ENCODE measurements at places on chromosomes 2 and 18.

DNA sequence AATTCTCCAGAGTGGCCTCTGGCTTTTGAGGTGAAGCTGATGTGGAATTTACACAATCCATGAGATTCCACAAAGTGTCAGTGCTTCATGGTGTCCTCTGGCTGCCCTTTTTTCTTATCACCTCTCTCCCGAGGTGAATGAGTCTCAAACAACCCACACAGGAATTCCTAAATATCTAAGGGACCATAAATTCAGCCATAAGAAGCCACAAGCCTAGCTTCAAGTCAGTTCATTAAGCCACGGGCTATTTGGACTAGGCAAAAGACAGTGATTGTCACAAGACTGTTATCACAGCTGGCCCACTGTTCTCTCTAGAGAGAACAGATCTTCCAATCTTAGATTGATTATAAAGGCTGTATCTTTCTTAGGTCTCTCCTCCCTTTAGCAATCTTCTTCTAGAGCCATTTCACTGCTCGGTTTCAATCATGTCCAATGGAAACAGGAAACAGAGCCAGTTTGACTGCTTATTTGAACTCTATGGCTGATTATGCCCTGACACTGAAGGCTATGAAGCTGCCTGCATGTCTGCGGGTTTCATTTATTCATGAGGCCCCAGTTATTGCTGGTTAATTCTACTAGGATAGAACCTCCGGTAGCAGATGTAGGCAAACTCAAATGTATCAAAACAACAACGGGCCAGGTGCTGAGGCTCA, 4.1 kb downstream of the NEMP2 start:
- no peak for DNase-seq

DNA sequence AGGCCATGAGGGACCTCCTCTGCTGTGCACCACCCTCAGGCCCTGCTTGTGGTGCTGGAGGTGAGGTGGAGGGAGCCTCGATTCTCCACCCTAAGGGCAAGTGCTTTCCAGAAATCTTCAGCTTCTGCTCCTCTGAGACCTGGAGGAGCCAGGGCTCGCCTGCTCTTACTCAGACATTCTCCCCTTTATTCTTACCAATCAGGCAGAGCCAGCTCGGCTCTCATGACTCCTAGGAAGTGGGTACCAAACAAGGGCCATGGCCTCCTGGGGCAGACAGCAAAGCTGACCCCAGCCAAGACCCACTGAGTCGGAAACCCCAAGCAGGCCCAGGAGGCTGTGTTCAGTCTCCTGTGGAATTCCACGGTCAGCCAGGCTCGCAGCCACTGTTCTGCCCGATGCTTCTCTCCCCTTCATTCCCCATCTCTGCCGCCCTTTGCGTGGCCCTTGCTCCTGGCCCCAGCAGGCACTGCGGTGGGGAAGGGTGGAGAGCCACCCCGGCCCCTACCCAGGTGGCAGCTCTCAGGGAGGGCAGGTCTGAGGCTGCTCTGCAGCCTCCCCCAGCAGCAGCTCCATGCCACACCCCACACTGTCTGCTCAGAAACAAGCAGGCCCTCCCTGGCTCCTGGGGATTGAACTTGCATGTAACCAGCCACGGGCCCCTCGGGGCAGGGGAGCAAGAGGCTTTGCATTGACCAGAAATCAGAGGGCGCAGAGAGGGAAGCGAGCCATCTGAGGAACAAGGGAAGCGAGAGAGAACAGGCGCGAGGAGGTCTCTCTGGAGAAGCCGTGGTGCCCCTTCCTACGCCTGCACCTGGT, 24.0 kb downstream of the HS1BP3 start:
- no peak for DNase-seq

DNA sequence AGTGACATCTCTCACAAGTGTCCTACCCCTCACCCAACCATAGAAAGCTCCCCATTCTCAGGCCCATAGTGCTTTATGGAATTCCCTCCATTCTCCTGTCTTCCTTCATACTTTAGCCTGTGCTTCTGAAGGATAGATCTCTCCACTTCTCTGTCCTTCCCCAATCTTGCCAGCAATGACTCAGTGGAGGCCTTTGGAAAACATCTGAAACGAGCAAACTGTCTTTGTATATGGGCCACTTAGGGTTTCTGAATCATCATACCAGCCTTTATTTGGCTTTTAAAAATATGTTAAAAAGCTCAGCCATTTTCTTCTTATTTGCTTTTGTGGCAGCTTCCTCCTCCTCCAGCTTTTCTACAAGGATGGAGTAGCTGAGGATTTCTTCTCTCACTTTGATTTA, 65.6 kb upstream of the ZNF385B start:
- DNase-seq: no peak

GRCh38 chr2:42792583-42793333, at the start of gene HAAO:
TSS of gene HAAO (minus strand) at chr2:42792583. CDS start at chr2:42792536, 47 bp downstream.
- DNase-seq: no peak

DNA sequence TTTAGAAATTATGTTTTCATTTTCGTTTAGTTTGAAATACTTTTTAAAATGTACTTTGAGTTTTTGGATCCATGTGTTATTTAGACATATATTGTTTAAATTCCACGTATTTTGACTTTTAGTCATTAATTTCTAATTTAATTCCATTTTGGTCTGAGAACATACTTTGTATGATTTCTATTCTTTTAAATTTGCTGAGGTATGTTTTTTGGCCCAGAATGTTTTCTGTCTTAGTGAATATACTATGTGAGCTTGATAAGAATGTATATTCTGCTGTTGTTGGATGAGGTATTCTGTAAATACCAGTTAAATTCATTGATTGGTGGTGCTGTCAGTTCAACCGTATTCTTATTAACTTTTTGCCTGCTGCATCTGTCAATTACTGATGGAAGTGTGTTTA, 26.4 kb downstream of the VRK2 start:
- no peak for DNase-seq

- DNase-seq: no peak
Measured at GRCh38 chr2:218880859-218881594, 375 bp downstream of the WNT10A start.

GRCh38 chr2:42114091-42114490, 55.1 kb upstream of the EML4 start:
- DNase-seq: no peak

GRCh38 chr18:31043709-31044108, 1.2 kb upstream of the DSC3 start:
- DNase-seq: no peak

DNA sequence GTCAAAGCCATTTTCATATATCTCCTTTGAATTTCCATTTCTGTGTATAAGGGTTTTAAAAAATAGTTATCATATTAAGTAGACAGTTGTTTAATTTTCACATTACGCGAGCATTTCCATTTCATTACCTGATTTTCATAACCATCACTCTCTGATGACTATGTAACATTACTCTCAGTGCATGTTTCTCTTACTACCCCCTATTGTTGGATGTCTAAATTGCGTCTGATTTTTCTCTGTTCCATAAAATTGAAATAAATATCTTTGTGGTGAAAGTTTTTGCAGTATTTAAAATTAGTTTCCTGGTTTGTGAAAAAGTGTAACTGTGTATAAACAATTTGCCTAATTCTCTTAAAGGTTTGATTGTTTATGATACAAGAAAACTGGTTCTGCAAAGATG, 123.8 kb downstream of the MYO1B start:
- DNase-seq: no peak

DNA sequence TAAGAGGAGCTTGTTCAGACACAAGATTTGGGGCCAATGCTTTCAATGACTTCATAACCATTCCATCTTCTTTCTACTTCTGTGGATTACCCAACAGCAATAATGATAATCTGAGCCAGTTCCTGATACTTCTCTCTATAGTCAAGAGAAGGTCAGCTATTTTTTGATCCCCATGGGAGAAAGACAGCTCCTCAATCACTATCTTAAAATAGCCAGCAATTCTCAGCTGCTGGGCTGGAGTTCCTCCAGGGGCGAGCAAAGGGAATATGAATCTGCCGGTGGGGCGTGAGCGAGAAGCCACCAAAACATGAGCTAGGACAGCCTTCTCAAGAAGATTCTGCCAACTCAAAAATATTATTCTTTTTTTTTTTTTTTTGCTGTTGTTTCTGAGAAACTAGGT, at the start of gene TMEM182:
TMEM182 (plus strand) TSS at position 269 of the 400 bp plus-strand sequence. CDS start 187 bp downstream, outside the sequence.
- DNase-seq: no peak

DNA sequence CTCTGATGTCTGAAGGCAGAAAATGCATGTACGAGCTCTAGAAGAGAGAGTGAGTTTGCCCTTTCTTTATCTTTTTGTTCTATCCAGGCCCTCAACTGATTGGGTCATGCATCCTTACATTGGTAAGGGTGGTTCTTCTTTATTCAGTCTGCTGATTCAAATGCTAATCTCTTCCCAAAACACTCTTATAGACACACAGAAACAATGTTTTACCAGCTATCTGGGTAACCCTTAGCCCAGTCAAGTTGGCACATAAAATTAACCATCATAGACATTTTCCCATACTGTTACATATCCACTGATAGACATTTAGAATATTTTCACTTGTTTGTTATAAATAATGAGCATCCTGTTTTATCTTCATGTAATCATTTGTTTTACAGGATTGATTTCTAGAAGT, 141.2 kb downstream of the TAF4B start:
- DNase-seq: no peak

DNA sequence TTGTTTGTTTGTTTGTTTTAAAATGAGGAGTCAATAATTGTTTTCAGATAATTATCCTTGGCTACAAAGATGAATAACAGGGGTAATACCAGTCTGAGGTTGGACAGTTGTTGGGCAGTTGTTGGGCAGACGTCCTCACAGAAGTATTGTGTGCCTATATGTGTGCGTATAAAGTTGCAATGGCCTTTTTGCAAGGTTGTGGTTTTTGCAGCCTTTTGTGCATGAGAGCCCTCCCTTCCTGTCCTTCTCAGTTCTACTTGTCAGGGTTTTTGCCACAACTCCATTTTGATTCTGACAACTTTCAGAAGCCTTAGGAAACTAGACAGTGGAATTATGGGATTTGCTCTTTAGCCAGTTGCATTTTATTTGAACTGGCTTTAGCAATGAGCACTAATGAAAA, 6.0 kb upstream of the STK39 start:
- no peak for DNase-seq

DNA sequence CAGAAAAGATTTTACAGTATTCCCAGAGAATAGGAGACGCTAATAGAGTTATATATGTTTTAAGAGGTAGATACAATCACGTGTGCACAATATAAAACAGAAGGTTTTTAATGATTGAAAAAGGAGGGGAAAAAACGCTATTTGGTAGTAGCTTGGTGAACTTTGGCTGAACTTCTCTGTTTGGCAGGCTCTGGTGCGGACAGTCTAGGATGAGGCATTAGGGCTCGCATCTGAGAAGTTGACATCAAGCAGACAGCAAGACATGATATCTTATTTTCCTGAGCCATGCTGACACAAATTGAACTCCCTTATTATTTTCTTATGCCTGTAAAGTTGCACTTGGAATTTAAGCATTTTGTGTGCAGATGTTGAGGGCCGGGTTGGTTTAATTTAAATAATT, 176.6 kb downstream of the EN1 start:
- no peak for DNase-seq

DNA sequence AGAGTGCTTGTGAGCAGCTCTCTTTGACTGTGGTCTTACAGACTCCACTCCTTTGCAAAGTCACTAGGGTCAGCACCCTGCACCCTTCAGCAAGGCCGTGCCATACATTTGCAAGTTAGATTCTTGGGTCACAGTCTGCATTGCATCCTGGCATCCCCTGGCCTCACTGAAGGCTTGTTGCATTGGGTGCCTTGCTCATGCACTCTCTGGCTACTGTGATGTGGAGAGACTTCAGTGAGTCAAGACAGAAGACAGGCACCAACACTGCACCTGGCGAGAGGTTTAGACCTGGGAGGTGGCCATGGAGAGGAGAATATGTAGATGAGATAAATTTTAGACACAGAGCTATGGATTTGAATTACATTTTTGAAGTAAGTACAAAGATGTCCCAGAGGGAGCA, 146.4 kb upstream of the COPS8 start:
- no peak for DNase-seq

DNA sequence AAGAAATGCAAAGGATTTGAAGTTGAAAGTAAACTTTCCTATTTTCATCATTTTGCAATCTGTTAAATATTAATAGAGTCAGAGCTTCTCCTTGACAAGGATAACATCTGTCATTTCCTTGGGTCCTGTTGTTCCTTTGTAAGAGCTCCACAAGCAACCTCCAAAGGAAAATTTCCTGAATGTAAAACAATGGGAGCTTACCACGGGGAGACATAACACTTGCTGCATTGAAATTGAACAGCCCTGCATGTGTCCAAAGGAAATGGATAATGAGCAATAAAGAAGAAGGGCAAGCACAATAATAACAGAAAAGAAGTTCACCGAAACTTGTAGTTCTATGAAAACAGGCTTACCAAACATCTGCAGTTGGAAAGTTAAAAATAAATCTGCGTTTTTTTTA, 42.0 kb upstream of the SCG2 start:
- no peak for DNase-seq

DNA sequence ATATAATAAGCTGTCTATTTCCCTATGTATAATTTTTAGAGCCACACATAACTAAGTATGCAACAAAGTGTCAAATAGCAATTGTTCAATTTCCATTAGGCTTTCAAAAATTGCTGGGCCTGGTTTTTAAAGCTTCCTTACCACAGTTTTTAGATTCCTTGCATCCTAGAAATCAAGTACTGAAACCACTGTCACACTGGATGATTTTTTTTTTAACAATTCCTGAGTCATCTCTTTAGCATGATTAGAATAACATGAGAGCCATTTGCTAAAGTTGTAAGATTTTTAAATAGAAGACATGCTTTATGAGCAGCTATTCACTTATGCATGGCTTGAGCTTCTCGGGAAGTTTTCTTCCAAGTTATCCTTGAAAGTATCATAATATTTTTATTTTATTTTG, 319.5 kb upstream of the NXPH2 start:
- no peak for DNase-seq
